ENCODE measurements at places on chromosomes 2 and 18. TPM values are rescaled to one million over a fixed set of nuclear protein-coding genes. Genes with fewer than 3 reads are reported as not detected.

PLEK gene
- total RNA-seq: not detected

REG1B gene
- not detected for total RNA-seq

ALPP gene
- total RNA-seq: 0.34 TPM

IL36B gene
- not detected for total RNA-seq

REG3G gene
- total RNA-seq: not detected

REG3A gene
- not detected for total RNA-seq

FRZB gene
- 2.2 TPM for total RNA-seq

PSMA8 gene
- not detected for total RNA-seq

GLI2 gene
- total RNA-seq: 3.9 TPM

SH3RF3 gene
- total RNA-seq: 1.7 TPM

RIT2 gene
- not detected for total RNA-seq

RAB6D gene
- not detected for total RNA-seq

RNF152 gene
- total RNA-seq: 16.9 TPM

MYO5B gene
- 2.7 TPM for total RNA-seq

SCN7A gene
- 0.32 TPM for total RNA-seq

GPR39 gene
- total RNA-seq: 1.0 TPM

ALLC gene
- total RNA-seq: not detected

C18orf54 gene
- total RNA-seq: 20.0 TPM

TUBA4A gene
- total RNA-seq: 27.5 TPM

SERPINB12 gene
- not detected for total RNA-seq

MAP3K19 gene
- total RNA-seq: not detected

FAM237A gene
- not detected for total RNA-seq

FAM110C gene
- not detected for total RNA-seq

GRB14 gene
- total RNA-seq: 0.83 TPM

KIAA2012 gene
- total RNA-seq: not detected

MERTK gene
- 2.3 TPM for total RNA-seq

CRYGC gene
- not detected for total RNA-seq
